ENCODE measurements at places on chromosomes 7 and 10.

DNA sequence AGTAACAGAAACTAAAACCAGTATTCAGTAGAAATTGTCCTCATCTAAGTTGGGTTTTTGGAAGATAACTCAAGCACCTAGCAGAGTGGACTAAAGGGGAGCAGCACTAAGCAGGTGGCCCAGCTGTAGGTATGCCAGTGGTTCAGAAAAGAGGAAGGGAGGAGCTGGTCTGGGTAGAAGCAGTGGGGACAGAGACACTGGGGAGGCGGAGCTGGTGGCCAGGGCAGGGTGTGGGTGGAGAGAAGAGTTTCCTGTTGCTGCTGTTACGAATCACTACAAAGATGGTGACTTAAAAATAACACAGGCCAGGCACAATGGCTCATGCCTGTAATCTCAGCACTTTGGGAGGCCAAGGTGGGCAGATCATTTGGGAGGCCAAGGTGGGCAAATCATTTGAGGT, 136.2 kb downstream of the WDR11 start:
- no peak for DNase-seq

GRCh38 chr7:44891791-44892190, 6.5 kb upstream of the PURB start:
- no peak for DNase-seq

GRCh38 chr10:125689955-125690569, 7.1 kb upstream of the TEX36 start:
- no peak for DNase-seq

- no peak for DNase-seq
These were observed 134.2 kb downstream of the CHN2 start for GRCh38 chr7:29328811-29329210.

- DNase-seq: no peak
These were observed 582.4 kb downstream of the SUGCT start for GRCh38 chr7:40717242-40717641.

DNA sequence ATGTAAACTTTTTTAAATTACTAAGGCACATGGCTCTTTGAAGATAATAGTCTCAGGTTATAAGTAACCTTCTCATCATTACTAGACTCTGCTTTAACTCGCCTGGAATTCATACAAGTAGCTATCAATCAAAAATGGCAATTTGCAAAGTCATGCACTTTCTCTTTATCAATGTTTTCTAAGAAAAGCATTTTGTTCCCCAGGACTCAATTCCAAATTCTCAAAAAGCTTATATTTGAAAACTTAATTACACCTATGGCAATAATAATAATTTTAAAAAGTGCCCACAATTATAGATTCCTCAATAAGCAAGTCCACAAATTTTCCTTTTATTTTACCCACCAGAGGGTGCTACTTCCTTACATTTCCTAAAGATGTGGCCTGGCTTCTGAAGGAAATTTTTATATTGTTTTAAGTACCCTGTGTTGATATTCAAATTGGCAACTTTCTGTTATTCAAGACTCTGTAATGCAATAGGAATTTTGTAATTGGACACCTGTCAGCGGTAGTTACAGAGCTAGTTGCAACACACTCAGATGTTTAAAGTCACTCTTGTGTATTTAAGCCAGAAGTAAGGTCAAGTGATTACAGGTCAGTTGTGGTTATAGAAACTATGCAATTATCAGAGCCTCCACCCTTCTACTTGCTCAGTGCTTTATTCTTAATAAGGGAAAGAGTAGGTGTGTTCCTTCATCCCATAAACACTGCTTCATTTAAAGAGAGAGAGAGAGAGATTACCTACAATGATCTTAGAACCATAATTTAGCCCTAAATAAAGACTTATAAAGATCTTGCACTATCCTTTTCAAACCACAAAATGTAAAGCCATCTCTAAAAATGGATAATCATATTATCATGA, 47.1 kb upstream of the HYAL4 start:
- no peak for DNase-seq

DNA sequence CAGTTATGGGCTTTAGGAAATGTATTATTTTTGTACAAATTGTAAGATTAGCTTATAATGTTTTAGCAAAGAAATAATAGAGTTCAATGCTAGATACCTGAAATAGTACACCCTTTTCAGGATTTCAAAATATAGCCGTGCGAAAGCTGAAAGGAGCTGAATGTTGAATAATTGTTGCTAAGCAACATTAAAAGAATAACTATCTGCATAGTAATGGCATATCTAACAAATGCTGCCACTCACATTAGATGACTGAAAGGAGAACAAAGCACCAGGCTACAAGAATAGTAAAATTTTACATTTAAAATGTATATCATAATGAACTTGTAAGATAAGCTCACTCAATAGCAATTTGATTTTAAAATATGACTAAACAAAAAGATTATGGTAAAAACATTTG, 82.5 kb downstream of the SDHAF3 start:
- no peak for DNase-seq

- DNase-seq: no peak
These were observed 33.7 kb downstream of the ZMIZ1 start for GRCh38 chr10:79102498-79102874.

- no peak for DNase-seq
These were observed 36.1 kb downstream of the KCTD7 start for GRCh38 chr7:66664590-66665293.

DNA sequence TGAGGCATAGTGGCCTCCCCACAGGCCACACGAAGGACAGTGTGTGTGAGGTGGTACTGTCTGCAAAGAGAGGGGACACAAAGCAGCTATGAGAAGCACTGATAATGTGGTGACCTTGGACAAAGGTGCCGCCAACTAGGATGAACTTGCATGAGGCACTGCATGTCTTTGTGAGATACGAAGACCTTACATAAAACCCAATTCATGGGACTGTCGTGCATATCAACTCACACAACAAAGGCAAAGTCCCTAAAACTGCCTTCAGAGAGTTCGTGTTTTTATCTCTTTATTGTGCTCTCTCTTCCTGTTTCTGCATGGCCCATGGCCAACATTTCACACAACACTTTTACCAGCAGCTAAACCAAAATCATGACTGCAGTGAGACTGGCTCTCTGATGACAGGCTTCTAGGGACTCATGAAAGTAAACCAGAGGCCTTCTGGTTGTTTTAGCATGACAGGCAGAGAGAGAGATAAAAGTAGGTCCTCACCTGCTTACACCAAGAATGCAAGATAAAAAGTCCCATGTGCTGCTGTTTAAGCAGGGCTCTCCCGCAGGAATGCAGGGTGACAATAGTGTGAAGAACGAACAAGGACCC, 347.8 kb downstream of the ELMO1 start:
- no peak for DNase-seq

- DNase-seq: no peak
These were observed 39.7 kb downstream of the CACNB2 start for GRCh38 chr10:18179891-18180290.

Data from central memory CD4-positive, alpha-beta T cell (primary cell).